Dorsolateral prefrontal cortex (tissue), 122 donors: ENCODE measurements at places on chromosomes 11 and 22.

DNA sequence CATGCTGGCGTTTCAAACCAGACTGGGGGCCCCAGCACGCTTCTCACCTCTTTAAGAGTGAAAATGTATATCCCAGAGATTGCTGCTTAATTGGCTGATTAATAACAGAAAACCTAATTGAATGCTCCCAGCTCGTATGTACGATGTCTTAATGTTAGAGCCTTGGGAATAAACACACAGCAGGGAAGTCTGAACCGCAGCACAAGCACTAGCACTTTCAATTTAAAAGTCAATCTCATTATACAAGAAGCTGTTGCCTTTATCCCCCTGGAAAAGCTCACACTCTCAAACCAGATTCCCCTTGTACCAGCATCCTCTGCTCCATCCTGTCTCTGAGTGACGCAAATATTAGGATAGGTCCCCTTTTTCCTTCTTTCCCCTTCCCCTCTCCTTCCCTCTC is 449.1 kb downstream of the MN1 start:
- no peak for DNase-seq

GRCh38 chr11:48091426-48092102 is 111.2 kb downstream of the PTPRJ start:
- no peak for DNase-seq

GRCh38 chr22:22928666-22929380 is 41.2 kb downstream of the IGLL5 start:
- no peak for DNase-seq

GRCh38 chr11:116680349-116681125 is 92.2 kb downstream of the BUD13 start:
- no peak for DNase-seq

GRCh38 chr11:1727096-1727690 is 23.2 kb downstream of the IFITM10 start:
- DNase-seq = no peak

DNA sequence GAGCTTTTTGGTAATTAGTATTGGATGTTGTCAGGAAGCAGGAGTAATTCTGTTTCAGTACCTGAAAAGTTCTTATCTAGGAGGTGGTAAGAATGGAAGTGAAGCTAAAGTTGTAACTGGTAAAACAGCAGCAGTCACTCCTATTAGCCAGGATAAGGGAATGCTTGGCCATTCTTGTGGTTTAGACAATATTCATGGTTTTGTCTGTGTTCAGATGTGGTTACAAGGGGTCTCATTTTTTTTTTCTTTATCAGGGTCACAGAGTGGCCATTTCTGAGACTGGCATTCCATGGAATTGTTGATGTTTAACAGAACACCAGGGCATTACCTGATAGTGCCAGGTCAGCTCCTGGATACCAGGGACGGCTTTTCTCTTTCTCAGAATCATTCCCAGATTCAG is 23.8 kb downstream of the TAF1D start:
- DNase-seq = no peak

DNA sequence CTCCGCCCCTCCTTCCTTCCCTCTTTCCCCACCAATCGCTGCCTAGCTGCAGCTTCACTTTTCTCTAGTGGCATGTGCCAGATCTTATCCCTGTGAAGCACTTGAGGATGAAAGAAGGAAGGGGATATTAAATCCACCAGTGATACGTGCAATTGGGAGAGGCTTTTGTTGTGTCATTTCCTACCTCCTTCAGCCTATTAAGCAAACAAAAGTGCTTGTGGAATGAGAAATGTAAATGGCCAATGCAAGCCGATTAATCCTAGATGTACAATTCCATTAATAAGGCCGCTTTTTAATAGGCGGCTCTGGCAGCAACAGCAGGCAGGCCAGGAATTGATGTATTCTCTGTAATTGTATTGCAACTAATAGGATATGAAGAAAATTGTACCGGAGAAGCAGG is 23.3 kb downstream of the NTM start:
- DNase-seq = no peak

GRCh38 chr22:42256220-42256619 is 14.2 kb downstream of the TCF20 start:
- DNase-seq = no peak

GRCh38 chr11:24963852-24964251 is 467.0 kb downstream of the LUZP2 start:
- DNase-seq = no peak

DNA sequence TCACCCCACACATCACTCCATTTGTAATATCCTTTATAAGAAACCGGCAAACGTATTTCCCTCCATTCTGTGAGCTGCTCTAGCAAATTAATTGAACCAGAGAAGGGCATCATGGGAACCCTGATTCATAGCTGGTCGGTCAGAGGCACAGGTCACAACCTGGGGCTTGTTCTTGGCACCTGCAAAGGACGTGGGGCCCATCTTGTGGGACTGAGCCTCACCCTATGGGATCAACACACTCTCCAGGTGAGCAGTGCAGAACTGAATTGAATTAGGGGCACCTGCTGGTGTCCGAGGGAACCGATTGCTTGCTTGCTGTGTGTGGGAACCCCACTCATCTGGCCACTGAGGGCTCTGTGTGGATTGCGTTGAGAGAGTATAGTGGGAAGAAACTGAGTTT is 145.3 kb downstream of the CTTN start:
- no peak for DNase-seq
